ENCODE measurements at places on chromosomes 3 and 15. TPM values are rescaled to one million over a fixed set of nuclear protein-coding genes. Genes with fewer than 3 reads are reported as not detected.

- DNase-seq = no peak
Observed at GRCh38 chr15:69059557-69059943, 45.1 kb downstream of the NOX5 start.

GRCh38 chr15:56053046-56053400 lies 59.6 kb upstream of the NEDD4 start:
- no peak for DNase-seq

GRCh38 chr3:112976001-112976400 lies 1.1 kb upstream of the CD200R1 start:
- no peak for DNase-seq

GRCh38 chr3:72887705-72888545 lies at the start of gene GXYLT2:
GXYLT2 (plus strand) TSS chr3:72888046; CDS start chr3:72888234, 188 bp downstream.
- DNase-seq = peak; percentile 2

DNA sequence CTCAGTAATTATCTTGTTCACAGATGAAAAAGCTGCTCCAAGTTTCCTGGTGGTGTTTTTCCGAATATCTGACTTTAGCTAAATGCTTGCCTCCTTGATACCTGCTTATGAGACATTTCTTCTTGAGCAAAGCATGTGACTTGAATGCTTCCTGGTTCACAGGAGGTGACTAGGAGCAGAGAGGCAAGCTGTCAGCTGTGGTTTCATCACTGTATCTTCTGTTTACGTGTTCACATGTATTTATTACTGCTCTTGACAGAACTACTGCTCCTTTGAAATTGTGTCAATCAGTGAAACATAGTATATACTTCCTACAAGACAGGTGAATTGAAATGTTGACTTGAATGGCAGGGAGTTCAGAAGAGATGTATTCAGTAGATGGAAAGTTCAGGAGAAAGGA lies 8.9 kb upstream of the SPPL2A start:
- DNase-seq = no peak

- no peak for DNase-seq
Observed at GRCh38 chr15:101464999-101465669, 24.4 kb downstream of the PCSK6 start.

The GOLGA8G gene
- not detected for total RNA-seq

The SERPINI2 gene
- not detected for total RNA-seq

The TM4SF18 gene
- not detected for total RNA-seq

The TOMM70 gene
- 54.5 TPM for total RNA-seq

The GOLGA8T gene
- not detected for total RNA-seq

The PARP6 gene
- total RNA-seq = 85.4 TPM

The SLC12A1 gene
- total RNA-seq = not detected

Data from OCI-LY7 (cell line).